ENCODE measurements at places on chromosomes 2 and 18.

DNA sequence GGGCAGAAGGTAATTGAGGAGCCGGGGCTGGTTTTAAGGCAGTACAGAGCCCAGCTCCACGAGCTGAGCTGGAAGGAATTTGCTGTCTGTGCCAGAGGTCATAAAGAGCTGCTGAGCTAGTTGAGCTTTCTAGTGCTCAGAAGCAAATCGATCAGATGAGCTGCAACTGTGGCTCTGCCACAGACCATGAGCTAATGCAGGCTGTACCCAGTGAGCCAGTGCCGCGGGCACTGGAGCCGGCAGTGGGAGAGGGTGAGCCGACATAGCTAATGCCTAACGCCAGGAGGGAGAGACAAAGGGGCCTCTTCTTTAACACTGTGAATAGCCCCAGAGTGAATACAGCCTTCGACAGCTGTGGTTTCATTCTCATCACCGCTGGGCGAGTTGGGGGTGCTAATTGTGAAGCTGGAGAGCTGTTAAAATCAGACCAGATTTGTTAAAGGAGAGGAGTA, 410.1 kb upstream of the TCF4 start:
- DNase-seq, result no peak

DNA sequence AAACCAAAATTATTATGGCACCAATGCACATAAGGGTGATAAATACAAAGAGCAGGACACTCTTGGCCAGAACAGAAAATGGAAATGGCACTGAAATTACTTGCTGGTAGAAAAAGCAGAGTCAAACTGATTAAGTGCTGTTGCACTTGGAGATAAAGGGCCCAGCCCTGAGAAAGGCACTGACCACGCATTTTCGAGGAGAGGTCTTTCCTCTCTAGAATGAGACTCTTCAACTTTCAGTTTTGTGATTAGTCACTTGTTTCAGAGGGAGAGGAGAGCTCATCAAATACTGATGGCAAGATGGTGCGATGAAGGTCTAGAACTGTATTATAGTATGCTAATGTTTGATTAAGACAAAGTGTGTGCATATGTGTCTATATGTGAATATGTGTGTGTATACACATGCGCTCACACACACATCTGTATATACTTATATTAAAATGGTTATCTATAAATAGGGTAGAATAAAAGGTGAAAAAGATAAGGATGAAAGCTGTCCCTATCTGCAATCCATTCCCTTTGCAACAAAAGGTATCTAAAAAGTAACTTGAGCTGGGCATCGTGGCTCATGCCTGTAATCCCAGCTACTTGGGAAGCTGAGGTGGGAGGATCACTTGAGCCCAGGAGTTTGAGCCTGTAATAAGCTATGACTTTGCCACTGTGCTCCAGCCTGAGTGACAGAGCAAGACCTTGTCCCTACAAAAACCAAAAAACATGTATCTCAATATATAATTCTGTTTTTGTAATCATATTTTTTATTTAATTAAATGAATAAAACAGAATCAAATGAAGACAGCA, 48.8 kb upstream of the ZDBF2 start:
- DNase-seq, result peak; percentile 24

GRCh38 chr18:63140997-63141777, 178.4 kb downstream of the BCL2 start:
- DNase-seq, result no peak

DNA sequence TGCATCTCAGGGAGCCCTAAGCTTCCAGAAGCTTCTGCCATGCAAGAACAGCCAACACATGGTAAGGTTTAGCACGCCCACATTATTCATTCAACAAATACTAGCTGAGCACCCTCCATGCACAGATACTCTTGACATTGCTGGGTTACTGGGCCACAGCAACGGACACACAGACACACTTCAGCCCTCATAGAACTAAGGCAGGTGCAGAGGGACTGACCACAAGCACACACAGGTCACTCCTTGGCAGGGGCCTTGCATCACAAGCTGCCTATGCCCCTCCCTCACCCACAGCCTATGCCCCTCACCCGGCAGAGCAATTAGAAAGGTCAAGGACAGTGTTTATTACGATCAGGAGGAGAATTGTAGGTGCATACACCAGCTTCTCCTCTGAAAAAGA, 15.8 kb downstream of the SLC14A2 start:
- DNase-seq, result no peak

GRCh38 chr2:2271469-2271941, 59.6 kb downstream of the MYT1L start:
- no peak for DNase-seq

GRCh38 chr2:231221761-231222160, 23.3 kb downstream of the ARMC9 start:
- DNase-seq, result no peak

GRCh38 chr18:79537758-79538157, 141.8 kb upstream of the CTDP1 start:
- no peak for DNase-seq

GRCh38 chr2:71073475-71073874, 5.0 kb downstream of the NAGK start:
- no peak for DNase-seq

GRCh38 chr2:172273910-172274571, 153.3 kb upstream of the ITGA6 start:
- DNase-seq, result no peak

- peak; percentile 5 for DNase-seq
Observed at GRCh38 chr2:40450796-40451430, 977 bp downstream of the SLC8A1 start.

GRCh38 chr18:72181241-72181764, 362.8 kb downstream of the CBLN2 start:
- peak; percentile 34 for DNase-seq

DNA sequence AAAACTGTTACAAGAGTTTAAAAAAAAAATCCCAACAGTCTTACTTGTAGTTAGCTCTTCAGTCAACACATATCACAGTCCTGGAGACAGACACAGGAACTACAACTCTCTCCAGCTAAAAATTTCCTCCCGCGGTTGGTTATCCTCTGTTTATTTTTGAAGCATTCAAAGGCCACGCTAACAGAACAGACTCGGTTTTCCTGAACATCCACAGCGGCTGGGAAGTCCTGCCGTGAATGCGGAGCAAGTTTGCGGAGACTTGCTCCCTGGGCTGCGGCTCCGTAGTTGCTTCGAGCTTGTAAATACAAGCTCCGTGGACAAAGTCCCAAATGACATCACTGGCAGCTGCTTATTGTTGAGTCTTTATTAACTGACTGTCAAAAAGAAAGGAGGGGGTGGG, at the start of gene NCKAP5:
Gene NCKAP5 (minus strand): TSS at position 292 of the 400 bp plus-strand sequence. CDS start 50,937 bp downstream, outside the sequence.
- DNase-seq, result no peak

- peak; percentile 13 for DNase-seq
Observed at GRCh38 chr2:131152074-131152473, 46.9 kb downstream of the PLEKHB2 start.

DNA sequence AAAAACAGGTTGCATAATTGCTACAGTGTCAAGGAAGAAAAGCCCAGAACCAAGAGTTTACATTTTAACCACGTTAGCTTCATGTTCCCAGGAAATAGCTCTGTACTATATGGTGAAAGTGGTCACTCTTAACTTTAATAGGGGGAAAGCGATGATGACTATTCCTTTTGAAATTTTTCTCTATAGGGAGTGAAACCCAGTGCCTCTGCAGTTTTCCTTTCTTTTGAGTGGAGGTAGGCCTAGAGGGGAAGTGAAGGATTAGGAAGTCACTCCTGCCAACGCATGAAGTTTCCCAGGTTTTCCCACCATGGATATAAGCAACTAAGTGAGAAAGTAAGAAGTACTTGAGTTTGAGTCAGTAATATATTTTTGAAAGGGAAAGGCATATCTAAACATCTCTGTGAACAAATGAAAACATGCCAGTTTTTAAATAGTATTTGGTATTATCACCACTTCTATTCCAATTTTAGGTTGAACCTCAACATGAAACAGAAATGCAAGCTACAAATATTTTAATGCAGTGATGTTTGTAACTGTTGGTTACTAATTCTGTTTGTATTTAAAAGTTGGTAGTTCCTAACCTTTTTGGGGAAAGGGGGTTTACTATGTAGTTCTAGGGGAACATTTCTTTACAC, 91.9 kb downstream of the VRK2 start:
- no peak for DNase-seq

Measured in activated CD4-positive, alpha-beta T cell treated with anti-CD3 and anti-CD28 coated beads for 36 hours (primary cell).